CD4-positive, alpha-beta T cell treated with Interleukin-2 at 100 ng/mL for 4 hours (primary cell): ENCODE measurements at places on chromosomes 16 and 17.

- DNase-seq = no peak
These were observed 71.6 kb upstream of the PSMD7 start for GRCh38 chr16:74224828-74225612.

DNA sequence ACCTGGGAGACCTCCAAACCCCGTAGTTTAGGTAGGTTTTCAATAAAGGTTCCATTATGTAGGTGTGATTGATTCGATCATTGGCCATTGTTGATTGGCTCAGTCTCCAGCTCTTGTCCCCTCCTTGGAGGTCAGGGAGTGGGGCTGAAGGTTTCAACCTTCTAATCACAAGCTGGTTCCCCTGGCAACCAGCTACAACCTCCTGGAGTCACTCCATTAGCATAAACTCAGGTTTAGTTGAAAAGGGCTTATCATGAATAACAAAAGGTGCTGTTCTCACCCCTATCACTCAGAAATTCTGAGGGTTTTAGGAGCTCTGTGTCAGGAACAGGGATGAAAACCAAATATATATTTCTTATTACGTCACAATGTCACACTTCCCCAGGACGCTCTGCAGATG is 28.5 kb downstream of the TMEM132E start:
- no peak for DNase-seq

DNA sequence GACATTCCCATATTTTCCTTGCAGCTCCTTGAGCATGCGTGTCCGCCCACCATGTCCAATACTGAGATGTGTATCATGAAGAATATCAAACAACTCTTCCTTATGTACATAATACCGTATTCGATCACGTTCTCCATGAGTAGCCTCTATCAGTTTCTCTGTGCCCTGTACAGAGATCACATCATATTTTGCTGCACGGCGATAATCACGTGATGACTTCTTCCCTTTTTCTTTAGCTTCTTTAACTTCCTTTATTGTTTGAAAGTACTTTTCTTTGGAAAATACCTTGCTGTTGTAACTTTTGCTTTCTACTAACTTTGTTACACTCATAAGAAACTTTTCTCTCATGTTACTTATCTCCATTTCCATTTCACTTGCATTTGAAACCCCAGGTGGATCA is 6.6 kb downstream of the KRABD2 start:
- DNase-seq = no peak

DNA sequence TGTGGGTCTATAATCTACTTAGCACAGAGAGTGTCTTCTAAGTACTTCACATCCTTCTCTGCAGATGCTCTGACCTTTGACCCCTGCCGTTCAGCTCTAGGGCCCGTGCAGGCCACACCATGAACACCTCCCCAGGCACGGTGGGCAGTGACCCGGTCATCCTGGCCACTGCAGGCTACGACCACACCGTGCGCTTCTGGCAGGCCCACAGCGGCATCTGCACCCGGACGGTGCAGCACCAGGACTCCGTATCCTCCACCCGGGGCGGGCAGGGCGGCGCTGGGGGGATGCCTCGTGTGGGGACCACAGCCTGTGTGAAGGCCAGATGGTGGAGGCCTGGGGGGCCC is 686 bp downstream of the MLST8 start:
- DNase-seq = no peak

- no peak for DNase-seq
These were observed 98.8 kb downstream of the WWOX start for GRCh38 chr16:78198288-78198687.

DNA sequence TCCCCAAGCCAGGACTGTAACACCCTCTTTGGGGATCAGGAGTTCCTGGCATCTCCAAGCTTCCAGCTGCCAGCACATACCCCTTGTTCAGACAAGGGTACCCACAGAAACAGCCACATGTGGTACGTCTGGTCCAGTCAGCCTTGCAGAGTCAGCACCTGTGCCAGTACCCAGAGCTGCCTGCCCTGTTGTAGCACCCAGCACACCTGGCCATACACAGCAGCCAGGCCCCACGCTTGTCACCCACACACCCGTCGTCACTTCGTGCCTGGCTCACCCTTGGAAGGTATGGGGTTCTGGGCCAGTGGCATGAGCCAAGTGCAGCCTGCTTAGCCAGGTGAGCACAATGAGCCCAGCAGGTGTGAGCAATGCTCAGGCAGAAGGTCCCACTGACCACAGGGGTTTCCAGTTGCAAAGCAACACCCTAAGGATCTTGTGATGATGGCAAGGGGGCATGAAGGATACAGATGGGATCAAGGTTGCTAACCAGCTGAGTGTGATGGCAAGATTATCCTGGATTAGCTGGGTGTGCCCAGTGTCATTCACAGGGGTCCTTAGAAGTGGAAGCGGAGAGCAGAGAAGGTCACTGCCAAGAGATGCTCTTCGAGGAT is 202.3 kb downstream of the CPPED1 start:
- DNase-seq = no peak

DNA sequence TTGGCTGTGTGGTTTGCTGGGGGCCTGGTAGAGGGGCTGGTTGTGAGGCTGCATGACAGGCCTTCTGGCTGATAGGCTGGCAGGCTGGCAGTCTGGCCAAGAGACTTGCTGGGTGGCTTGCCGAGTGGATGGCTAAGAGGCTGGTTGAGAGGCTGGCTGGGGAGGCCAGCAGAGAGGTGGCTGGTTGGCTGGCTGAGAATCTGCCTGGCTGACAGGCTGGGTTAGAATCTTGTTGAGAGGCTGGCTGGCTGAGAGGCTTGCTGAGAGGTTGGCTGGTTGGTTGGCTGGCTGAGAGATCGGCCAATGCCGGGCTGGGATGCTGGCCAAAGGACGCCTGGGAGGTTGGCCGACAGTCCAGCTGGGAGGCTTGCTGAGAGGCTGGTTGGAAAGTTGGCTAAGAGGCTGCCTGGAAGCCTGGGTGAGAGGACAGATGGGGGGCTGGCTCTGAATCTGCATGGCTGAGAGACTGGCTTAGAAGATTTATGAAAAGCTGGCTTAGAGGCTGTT is 35.9 kb upstream of the ACSM2B start:
- no peak for DNase-seq
